ENCODE measurements at places on chromosomes 1 and 21. TPM values are rescaled to one million over a fixed set of nuclear protein-coding genes. Genes with fewer than 3 reads are reported as not detected.

The VSIG8 gene
- total RNA-seq, result not detected

The CFAP74 gene
- not detected for total RNA-seq

The ITPKB gene
- 9.6 TPM for total RNA-seq

The ADAMTS5 gene
- total RNA-seq, result 170 TPM

The ARTN gene
- not detected for total RNA-seq

Data from articular chondrocyte of knee joint (primary cell).